Stimulated activated CD8-positive, alpha-beta memory T cell treated with anti-CD3 and anti-CD28 coated beads, Interleukin-15, amount 100 ng/mL, for 48 hours (primary cell): ENCODE measurements at places on chromosomes 4 and X.

DNA sequence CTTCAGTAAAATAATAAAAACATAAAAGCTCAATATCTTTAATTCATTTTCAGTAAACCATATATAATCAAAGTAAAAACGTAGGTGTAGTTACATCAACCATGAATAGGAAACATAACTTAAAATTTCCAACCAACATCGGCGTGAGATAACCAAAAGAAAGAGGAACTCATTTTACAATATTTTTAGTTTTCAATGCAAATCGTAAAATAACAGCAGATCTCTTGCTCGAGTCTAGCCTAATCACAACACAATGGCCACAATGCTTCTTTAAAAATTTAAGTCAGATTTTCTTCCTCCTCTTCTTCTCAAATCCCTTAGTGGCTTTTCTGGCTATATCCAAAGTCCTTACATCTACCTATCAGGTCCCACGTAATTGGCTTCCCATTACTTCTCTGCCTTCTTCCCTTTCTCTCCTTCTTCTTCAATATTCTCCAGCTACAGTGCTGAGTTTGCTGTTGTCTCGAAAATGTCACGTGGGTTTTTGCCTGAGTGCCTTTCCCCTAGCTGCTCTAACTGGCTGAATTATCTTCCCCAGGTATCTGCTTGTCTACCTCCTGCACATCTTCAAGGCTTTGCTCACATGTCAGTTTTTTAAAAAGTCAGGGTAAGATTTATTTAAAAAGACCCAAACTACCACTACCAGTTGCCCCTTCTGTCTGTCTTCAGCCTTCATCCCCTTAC, 90.9 kb upstream of the BANK1 start:
- DNase-seq, result no peak

DNA sequence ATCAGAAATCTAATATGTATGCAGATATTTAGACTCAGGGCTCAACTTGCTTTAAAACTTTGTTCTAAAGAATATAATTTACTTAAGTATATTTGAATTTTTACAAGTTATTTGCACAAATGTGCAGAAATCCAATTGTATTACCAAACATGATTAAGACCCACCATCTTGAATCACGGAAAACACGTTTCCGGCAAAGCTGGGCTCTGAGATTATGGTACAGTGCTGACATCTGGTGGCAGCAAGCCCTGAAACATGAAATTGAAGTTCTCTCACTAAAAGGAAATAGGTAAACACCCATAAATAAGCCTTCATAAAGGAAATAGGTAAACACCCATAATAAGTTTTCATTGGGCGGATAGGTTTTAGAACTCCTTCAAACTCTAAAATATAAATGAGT, 98.3 kb upstream of the MAOA start:
- peak; percentile 8 for DNase-seq

DNA sequence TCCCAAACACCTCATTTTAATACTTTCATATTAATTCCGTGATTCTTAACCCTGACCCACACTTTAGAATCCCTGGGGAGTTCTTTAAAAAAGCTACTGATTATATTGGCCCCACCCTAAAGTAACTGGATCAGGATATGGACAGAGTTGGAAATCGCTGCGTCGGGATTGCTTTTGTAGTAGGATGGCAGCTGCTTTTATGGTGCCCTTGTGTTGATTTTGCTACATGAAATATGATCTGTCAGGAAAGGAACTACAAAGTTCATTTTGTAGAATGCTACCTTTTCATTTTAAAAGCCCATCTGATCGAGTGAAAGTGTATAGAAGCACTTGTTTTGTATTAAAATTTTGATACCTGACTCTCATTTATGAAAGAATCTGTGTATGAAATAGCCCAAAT, 43.6 kb downstream of the TMEM131L start:
- DNase-seq, result no peak

GRCh38 chr4:70704215-70704930, 16.0 kb downstream of the UTP3 start:
- DNase-seq, result peak; percentile 37

GRCh38 chrX:78748846-78749245, 1.3 kb downstream of the LPAR4 start:
- no peak for DNase-seq

DNA sequence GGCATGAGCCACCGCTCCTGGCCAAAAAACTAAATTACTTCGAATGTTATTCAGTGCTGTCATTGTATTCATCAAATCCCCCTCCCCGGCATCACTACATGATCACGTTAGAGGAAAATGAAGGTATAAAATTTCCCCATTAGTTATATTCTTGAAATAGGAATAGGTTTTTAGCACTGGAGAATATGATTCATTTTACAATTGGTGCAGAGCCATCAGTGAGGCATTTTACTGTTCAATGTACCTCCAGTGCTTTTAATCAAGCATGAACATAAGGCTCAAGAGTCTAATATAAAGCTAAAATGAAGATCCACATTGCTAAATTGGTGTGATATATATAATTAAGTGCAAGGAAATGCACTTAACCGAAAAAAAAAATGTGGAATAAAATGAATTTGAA, 18.3 kb downstream of the KLF3 start:
- DNase-seq, result no peak

GRCh38 chr4:127959794-127960193, 5.2 kb downstream of the MFSD8 start:
- no peak for DNase-seq

- no peak for DNase-seq
These were observed 107.3 kb downstream of the EFNB1 start for GRCh38 chrX:68936126-68936525.

DNA sequence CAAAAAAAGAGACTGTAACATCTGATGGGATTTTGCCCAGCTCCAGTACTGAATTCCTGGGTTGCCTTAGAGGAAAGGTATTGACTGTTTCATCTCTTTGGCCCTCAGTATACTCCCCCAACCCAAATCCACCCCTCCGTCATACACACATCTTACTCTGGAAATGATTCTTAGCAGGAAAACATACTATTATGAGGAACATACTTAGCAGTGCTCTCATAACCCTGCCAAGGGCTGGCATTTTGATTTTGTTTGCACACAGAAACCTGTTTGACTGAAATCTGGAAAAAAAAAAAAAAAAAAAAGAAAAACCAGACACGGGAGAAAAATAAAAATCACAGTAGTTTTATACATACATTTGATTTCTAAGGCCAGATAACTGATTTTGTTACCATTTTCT, 19.4 kb upstream of the AR start:
- DNase-seq, result no peak

GRCh38 chr4:128727658-128728057, 81.8 kb upstream of the JADE1 start:
- DNase-seq, result no peak

GRCh38 chrX:9785944-9786797, at the start of gene SHROOM2:
TSS of gene SHROOM2 (plus strand) at chrX:9786429. CDS start at chrX:9786546, 117 bp downstream.
- no peak for DNase-seq

- DNase-seq, result no peak
These were observed 12.4 kb downstream of the VAMP7 start for GRCh38 chrX:155893521-155893920.

DNA sequence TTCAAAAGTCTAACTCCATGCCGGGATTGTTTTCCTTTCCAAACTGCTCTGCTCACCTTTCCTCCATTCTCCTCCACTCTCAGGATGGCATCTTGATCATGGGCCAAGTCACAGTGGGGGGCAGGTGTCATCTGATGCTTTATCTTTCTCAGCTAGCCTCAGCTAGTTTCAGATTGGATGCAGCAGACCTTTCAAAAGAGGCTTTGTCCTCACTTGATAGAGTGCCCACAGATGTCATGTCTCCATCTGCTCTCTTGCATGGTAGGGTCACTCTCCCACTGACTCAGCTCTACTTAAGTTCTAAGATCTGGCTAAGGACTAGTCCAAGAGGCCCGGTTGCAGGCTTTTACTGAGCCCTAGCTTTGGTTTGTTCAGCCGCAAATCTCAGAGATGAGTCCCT, 341.8 kb upstream of the GALNT7 start:
- no peak for DNase-seq

DNA sequence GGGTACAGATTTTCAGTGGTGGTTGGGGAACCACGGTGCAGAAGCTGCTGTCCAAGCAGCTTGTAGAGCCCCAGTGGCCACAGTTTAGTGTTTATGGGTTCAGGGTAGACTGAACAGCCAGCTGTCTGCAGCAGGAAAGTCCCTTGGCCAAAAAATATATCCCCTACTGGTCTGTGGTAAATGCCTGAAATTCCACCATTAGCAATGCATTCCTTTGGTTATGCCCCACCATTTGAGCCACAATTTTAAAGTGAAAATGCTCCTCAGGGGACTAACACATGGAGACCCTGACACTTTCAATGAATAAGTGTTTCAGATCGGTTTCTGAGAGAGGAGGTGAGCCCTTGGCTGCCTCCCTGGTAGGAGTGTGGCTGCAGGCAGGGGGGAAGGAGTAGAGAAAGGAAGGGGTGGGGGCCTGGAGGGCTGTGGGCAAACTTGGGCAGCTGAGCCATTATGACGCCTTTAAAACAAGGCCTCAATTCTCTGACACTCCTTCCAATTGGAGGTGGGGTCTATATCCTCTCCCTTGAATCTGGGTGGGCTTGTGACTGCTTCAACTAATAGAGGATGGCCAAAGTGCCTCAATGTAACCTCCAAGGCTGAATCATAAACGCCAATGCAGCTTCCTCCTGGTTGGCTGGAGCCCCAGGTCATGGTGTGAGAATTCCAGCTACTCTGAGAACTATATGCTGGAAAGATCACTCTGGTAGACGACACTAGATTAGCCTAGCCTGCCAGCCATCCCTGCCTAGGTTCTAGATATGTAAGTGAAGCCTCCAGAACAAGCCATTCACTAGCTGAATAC, 75.8 kb upstream of the ATP6AP2 start:
- no peak for DNase-seq

DNA sequence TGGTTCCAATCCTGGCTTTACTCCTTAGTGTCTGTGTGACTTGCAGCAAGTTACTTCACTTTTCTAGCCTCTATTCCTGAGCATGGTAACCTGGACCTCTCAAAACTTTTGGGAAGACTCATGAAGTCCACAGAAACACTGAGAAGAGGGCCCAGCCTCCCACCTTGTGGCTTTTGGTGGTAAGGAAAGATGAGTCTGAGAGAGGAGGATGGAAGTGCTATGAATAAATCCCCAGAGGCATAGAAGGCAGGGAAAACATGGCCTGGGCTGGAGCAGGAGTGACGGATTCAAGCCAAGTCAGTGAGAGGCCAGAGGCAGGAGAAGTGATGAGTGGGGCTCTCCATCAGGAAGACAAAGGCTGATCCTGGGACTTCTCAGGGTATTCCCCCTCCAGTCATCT, 10.9 kb upstream of the MAGEA4 start:
- DNase-seq, result no peak

- peak; percentile 22 for DNase-seq
These were observed 65.7 kb upstream of the MAP9 start for GRCh38 chr4:155442267-155443105.

GRCh38 chrX:131821945-131822622, 201.0 kb upstream of the STK26 start:
- DNase-seq, result no peak

- DNase-seq, result peak; percentile 5
These were observed 58.2 kb upstream of the DYNLT3 start for GRCh38 chrX:37905436-37906147.

- no peak for DNase-seq
These were observed 236.2 kb upstream of the SFRP2 start for GRCh38 chr4:154025110-154025509.

GRCh38 chrX:121337816-121338215, 290.4 kb downstream of the GLUD2 start:
- DNase-seq, result no peak

- no peak for DNase-seq
These were observed 47.7 kb downstream of the DDX3X start for GRCh38 chrX:41381685-41382084.

DNA sequence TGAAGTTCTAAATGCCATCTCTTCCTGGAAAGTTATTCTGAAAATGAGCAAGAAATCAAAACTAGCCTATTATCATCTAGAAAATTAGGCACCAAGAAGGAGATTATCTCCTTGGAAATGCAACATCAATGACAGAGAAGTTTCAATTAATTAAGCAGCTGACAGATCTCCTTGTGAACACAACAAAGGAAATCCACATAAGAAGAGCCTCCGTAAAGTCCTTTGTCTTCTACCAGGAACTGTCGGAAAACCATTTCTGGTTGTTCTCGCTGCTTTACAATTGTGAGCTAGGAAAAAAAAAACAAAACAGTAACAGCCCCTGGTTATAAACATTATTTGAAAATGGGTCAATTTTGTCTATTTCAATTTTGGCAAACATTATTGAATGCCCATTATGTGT, 38.2 kb downstream of the METTL14 start:
- DNase-seq, result no peak

DNA sequence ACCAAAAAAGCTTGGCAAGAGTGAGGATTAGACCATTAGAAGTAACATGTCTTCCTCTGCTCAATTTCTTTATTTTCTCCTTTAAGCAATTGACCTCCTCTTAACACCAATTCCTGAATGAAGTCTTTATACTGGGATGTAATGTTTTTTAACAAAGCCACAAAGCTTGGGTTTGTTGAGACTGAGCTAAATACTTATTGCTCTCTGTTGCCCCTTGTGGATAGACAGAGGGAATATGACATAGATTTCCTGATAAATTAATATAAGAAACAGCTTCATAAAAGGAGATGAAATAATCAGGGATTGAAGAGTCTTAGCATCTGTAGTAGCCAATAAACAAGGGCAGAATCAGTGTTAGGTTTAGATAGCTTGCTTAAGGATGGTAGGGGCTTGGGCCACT, 57.6 kb downstream of the CCDC160 start:
- DNase-seq, result no peak

DNA sequence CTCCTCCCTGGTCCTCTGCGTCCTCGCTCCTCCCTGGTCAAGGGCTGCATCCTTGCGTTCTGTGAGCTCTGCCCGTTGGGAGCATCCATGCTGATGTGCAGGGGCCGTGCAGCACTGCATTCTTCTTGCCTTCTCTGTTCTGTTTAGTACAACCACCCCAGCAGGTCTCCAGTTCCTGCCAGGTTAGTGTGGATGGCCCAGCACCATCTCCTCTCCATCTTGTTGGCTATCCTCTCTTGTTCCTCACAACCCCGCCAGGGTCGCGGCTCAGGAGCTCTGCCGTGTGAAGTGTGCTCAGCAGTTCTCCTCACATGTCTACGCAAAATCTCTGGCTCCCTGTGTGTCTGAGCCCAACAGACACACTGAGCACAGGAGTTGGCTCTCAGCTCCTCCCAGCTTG, 10.4 kb upstream of the MAEA start:
- DNase-seq, result no peak

DNA sequence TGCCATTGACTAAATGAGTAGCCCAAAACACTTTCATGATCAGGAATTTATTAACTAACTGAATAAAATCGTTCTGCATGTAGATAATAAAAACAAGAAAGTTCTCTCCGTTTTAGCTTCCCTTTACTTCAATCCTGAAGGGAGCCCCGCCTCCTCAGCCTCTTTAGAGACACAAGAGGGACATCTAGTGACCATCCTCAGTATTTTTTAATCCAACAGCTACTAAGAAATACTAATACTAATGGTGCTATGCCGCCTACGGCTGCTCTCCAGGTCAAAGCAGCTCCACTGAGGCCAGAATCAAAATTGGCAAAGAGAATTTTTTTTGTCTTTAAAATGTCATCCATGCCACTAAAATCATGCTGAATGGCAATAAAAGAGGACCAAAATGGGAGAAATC, 3.2 kb upstream of the PCDH19 start:
- no peak for DNase-seq
